ENCODE measurements at places on chromosomes 5 and 9.
A peak's percentile ranks its signal among the peaks of the same experiment; 100 is the strongest.

DNA sequence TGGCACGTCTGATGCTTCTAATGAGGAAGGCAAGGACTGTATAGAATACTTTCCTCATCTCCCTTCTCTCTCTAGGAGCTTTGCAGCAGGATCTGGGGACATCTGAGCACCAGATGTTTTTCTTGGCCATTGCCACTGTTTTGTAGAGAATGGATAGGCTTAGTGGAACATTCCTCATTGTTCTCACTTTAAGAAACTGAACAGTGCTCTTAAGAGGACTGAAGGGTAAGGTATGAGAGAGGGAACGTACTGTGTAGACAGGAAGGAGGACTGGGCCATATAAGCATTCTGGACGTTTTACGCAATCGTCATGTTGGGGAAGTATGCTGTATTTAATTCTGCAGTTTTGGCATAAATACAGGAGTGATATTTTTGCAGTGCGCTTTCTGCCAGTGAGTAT lies 70.6 kb downstream of the SMARCA2 start:
- DNase-seq = no peak

DNA sequence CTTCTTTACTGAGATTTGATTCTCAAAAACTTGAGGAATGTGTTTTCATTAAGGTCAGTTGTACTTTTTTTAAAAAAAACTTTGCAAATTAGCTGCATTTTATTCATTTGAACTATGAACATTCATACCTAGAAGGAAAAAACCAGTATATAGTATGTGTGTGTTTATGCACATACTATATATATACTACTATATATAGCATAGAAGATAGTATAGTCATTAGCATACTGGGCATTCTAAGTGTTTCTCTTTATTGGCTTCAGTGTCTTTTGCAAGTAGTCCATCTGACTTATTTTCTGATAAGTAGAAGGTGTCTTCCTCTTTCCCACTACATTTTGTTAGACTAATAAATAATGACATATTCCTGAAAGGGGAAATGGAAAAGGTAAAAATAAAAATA lies 33.0 kb downstream of the ELOVL7 start:
- DNase-seq = no peak

DNA sequence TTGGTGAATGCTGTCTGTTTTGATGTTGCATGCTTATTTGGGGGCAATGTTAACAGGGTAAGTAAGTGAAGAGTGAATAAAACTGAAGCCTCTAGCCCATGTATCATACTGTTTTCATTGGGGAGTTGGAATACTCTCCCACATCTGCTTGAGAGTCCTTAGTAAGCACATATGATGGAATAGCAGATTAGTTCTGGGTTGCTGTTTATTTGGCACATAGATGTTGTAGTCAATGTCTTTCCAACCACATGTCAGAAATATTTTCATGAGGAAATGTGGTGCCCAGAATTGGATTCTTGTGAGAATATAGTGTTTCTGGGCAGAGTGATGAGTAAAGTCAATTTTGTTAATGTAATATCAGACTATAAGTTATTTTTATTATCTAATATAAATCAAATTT lies 611.7 kb upstream of the FTMT start:
- no peak for DNase-seq

DNA sequence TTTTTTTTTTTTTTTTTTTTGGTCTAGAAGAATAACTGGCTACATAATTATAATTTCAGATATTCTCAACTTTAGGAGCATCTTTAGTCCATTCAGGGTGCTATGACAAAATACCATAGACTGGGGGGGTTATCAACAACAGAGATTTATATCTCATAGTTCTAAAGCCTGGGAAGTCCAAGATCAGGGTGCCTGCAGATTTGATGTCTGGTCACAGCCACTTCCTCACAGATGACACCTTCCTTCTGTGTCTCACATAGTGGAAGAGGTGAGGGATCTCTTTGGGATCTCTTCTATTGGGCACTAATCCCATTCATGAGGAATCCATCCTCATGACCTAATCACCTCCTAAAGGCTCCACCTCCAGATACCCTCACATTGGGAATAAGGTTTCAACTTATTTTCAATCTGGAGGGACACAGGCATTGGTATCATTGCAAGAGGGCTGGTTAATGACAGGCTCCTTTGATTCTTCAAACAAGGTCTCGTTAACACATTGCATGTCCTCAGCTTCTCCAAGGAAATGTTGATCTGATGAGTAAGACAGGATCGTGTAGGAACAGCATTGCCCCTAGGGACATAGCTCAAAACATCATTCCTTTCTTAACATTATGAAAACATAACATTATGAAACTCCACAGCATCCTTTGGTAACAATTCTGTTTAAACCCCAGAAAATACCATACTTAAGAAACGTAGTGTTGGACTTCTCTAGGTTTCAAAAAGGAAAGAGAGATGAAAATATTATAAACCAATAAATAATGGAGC lies 372.4 kb downstream of the SEMA5A start:
- no peak for DNase-seq

DNA sequence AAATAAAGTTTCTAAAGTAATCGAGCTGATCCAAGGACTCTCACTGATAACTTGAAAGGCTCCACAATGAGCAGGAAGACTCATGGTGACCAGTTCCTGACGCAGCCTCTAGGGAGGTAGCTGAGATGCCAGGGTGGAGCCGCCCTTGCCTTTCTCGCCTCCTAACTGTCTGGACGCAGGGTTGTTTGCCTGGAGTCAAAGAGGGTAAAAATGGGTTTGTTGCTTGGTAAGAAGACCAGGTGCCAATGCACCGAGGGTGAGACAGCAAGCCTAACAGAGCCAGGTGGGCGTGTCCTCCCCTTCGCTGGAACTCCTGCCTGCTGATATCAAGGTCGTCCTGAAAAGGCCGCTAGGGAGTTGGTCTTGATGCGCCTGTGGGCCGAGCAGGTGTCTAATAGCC lies 48.6 kb upstream of the FCN1 start:
- no peak for DNase-seq

GRCh38 chr5:109825450-109825849 lies 135.7 kb downstream of the MAN2A1 start:
- no peak for DNase-seq

DNA sequence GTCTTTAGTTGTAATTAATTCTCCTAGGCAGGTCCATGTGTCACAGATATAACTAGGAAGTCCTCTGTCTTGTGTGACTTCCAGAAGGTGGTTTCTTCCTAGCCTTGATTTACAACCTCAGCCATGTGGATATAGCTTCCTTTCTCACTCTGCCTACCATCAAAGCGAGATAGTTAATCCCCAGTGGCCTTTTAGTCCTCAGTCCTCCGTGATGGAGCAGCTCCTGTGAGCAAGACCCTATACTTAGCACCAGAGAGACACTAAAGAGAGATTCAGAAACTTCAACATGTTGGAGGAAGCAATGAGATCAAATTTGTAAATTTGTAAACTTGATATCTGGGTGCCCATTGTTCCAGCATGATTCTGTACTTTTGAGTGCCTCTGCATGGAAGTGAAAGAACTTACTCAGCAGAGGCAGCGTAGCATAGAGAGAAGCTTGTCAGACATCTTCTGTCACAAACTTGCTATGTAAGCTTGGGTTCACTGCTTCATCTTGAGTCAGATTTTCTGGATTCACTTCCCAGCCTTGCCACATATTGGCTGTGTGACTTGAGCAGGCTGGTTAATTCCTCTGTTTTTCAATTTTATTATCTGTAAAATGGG lies 170.2 kb upstream of the NR3C1 start:
- peak; percentile 12 for DNase-seq

DNA sequence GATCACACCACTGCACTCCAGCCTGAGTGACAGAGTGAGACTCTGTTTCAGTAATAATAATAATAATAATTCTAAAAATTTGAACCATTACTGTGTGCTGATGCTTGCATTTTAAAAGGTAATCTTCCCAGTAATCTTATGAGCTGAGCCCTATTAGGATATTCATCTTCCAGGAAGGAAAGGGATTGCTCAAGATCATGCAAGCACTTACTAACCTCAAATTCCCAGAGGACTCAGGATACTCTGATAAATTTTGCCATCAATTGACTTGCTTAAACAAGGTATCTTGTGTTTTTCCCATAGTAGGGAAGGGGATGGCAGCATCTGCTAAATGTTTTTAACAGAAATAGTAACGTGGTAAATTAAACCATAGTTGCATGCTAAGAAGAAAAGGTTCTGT lies 176.4 kb upstream of the MRPS30 start:
- no peak for DNase-seq

GRCh38 chr9:81537964-81538363 lies 151.4 kb downstream of the TLE1 start:
- DNase-seq = no peak

GRCh38 chr9:83572524-83572923 lies 34.3 kb upstream of the FRMD3 start:
- no peak for DNase-seq

GRCh38 chr9:117250610-117251215 lies 164.1 kb downstream of the ASTN2 start:
- no peak for DNase-seq

DNA sequence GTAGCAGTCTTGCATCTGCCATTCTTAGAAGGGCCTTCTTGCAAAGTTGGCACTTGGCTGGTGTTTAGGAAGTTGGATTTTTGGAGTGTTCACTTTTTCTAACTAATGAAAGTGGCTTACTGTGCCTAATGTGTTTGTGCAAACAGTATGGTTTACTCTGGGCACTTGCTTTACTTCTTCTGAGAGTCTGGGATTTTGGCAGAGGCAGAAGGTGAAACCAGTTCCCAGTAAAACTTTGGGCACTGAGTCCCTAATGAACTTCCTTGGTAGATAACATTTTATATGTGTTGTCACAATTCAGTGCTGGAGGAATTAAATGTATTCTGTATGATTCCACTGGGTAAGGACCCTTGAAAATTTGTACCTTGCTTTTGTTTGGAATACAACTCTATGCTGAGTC lies 155.7 kb downstream of the FAM170A start:
- no peak for DNase-seq

DNA sequence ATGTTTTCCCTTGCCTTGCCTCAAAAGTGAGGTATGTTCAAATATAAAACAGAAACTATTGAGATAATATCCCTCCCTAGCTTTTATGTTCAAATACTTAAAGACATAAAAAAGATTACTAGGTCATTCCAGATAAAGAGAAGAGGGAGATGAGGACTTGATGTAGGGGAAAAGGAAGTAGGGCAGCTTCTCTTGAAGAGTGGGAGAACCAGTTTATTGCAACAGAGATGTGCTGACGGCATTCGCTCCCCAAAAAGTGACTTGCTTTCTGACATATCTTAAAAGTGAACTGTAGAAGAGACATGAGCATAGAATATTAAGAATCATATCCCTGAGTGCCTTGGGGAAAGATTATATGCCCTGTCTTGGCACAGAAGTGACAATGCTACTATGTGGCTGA lies 330.2 kb upstream of the NREP start:
- no peak for DNase-seq

DNA sequence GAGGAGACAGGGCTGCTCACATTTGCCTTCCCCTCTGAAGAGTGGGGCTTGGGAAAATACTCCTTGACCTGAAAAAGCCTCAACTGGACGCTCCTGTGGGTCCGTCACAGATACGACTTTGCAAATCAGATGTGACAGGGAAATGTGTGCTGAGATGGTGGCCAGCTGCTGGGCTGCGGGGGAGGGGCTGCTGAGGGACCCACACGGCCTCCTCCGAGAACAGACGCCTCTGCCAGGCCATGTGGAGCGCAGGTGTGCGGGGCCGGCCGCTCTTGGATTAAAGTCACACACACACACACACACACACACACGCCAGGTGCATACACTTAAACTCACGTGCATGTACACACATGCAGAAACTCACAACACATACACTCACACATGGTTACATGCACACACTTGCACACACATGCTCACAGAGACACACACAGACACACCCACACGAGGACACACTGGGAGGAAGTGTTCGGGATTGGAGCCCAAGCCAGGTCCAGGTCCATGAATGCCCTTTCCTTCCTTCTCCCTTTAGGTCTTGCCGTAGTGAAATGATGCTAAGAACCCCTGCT lies 167.4 kb downstream of the GAPVD1 start:
- DNase-seq = no peak

DNA sequence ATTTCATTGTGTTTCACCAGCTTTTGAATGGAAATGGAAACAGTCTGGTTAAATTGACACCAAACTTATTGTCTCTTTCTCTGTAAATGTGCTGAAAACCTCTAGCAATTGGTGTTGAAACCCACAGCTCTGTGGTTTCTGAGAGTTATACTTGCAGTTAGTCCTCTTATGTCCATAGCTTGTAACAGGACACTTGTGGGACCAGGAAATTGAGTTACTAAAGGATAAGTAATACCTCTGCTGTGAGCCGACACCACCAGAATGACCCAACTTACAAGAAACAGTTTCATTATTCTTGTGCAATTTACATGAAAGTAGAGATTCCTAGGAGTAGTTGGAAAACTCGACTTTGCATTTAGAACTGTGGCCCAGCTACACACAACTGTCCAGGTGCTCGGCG lies 191.5 kb downstream of the CFAP90 start:
- DNase-seq = no peak

- no peak for DNase-seq
Observed at GRCh38 chr5:36772276-36773140, 104.1 kb upstream of the NIPBL start.

GRCh38 chr5:1178529-1179382 lies 22.6 kb upstream of the SLC6A19 start:
- DNase-seq = no peak

GRCh38 chr5:52956014-52956413 lies 33.1 kb upstream of the ITGA2 start:
- no peak for DNase-seq

GRCh38 chr5:123120197-123120596 lies 31.2 kb downstream of the PRDM6 start:
- DNase-seq = no peak

DNA sequence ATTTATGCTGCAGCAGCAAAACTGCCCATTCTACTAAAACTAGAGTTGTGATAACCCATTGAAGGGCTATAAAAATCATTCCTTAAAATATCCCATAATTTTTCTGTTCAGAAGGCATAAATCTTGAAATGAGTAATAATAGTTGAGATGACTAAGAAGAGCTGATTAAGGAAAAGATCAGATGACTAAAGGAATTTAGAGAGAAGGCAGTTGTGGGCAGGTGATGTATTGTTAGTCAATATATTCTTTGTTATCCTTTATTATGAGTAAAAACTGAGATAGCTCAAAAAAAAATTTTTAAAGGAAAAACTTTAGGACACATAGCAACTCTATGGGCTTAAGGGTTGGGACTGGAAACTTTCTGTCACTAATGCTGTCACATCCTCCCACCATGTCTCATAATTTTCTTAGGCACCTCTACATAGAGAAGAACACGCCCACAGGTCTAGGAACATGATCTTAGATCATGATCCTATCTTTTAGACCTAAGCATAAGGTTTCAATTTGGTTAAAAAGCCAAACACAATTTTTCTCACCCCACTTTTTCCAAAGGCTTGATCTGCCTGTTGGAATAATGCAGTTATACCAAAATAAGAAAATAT lies 597.5 kb upstream of the MEF2C start:
- no peak for DNase-seq

DNA sequence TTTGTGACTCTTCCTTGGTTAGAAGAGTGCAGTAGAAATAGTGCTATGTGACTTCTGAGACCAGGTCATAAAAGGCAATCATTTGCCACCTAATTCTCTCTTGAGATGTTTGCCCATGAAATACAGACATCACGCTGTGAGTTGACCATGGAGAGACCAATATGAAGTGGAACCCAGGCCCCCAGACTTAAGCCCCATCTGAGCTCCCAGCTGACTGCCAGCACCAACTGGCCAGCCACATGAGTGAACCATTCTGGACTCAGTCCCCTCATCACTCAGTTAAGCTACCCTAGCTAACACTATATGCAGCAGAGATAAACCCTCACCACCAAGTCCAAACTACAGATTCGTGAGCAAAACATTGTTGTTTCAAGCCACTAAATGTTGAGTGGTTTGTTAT lies 60.7 kb upstream of the NIPBL start:
- no peak for DNase-seq

GRCh38 chr5:134846641-134846960 lies 833 bp downstream of the C5orf24 start:
- peak; percentile 32 for DNase-seq

- no peak for DNase-seq
Observed at GRCh38 chr5:143914756-143915155, 102.8 kb downstream of the HMHB1 start.
